ENCODE measurements at places on chromosomes 4 and X.

DNA sequence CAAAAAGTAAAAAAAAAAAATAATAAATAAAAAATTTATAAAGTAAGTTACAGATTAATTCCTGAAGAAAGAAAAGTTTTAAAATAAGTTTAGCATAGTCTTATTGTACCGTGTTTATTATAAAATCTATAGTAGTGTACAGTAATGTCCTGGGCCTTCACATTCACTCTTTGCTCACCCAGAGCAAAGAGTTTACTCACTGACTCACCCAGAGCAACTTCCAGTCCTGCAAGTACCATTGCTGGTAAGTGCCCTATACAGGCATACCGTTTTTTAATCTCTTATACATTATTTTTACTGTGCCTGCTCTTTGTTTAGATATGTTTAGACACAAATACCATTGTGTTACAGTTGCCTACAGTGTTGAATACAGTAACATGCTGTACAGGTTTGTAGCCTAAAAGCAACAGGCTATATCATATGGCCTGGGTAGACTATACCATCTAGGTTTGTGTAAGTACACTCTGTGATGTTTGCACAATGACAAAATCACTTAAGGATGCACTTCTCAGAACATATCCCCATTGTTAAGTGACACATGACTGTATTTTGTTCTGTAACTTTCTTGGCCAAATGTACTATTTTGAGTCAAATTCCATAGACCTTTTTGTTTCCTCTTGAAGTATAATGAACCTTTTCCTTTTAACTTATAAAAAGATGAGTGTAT, 199.0 kb upstream of the NUDT6 start:
- DNase-seq, result no peak

- no peak for DNase-seq
These were observed 50.7 kb downstream of the MAP7D3 start for GRCh38 chrX:136200466-136200865.

DNA sequence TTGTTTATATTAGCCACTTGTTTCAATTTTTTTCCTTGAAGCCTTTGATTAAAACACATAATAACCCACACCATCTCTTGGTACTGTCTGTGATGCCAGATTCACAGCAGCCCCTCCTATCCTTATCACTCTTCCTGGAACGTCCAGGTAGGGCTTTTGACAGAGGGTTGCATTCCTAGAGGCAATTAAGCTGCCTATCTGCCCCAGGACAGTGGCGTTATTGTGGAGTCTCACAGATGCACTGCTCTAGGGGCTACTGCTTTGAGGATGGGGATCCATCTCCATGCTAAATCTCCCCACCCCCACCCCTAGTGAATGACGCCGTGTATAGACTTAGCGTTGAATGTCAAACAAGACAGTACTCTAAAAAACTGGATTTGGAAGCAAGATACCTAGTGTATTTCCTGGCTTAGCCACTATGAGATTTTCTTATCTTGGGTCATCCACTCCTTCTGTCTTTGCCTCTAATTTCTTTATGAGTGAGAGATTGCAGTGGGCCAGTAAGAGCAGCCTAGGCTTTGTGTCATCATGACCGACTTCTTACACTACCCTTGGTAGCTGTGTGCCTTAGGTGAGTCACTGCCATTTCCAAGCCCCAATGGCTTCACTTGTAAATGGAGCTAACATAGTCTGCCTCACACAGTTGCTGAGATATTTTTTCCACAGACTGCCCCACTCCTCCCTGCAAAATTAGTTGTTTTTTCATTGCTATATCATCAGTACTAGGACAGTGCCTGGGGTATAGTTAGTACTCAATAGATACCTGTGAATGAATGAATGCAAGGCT, 90.9 kb downstream of the EGF start:
- no peak for DNase-seq

DNA sequence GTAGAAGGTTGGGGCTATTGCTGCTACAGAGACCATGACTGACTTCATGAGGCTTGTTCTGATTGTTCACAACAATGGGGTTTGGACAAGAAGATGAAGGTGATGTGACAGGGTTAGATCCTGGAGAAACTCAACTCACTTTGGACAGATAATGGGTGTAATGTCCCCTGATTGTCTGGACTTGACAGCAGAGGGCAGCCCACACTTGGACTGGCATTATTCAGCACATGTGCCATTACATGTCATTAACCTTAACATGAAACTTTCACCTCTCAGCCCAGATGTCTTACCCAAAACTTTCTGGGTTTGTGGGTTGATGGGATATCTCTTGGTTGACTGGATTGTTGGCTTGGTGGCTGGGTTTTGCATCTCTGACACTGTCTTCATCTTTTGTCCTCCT, 101.5 kb downstream of the MXRA5 start:
- no peak for DNase-seq

- DNase-seq, result no peak
These were observed 158.1 kb upstream of the MAMLD1 start for GRCh38 chrX:150205011-150205410.

DNA sequence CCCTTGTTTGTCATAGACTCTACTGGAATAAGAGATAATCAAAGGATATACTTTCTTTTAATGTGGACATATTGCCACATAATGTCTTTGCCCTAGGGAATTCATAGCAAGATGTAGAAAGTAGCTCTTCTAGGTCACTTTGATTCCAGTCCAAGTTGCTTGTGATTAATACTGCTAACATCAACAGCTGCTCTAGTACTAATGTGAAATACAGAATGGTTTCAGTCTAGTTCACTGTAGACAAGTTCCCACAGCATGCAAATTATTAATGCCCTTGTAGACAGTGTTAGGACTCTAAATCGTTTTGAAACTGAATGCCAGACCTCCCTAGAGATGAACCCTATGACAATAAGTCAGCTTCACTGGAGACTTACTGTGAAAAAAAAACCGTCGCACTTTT, 494.6 kb upstream of the ATOH1 start:
- no peak for DNase-seq

- DNase-seq, result no peak
These were observed 413.2 kb downstream of the PPARGC1A start for GRCh38 chr4:23476515-23477090.

- no peak for DNase-seq
These were observed 69.8 kb downstream of the MTNR1A start for GRCh38 chr4:186485561-186486062.

DNA sequence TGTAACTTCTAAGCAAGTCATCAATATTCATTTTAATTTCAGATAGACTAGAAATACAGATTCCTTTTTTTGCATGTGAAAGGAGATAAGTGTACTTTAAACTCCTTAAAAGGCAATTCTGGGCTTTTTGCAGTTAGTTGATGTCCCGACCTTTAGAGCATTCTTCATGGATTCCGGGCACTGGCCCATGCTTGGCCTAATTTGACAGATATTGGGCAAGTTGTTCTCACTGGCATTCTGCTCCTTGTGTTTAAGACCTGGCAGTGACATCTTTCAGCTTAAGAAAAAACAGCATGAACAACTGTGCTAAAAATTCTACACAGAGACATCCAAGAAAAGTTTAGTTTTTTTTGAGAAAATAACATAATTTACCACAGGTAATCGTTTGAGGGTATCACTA, 1037.2 kb downstream of the PCDH18 start:
- DNase-seq, result no peak

DNA sequence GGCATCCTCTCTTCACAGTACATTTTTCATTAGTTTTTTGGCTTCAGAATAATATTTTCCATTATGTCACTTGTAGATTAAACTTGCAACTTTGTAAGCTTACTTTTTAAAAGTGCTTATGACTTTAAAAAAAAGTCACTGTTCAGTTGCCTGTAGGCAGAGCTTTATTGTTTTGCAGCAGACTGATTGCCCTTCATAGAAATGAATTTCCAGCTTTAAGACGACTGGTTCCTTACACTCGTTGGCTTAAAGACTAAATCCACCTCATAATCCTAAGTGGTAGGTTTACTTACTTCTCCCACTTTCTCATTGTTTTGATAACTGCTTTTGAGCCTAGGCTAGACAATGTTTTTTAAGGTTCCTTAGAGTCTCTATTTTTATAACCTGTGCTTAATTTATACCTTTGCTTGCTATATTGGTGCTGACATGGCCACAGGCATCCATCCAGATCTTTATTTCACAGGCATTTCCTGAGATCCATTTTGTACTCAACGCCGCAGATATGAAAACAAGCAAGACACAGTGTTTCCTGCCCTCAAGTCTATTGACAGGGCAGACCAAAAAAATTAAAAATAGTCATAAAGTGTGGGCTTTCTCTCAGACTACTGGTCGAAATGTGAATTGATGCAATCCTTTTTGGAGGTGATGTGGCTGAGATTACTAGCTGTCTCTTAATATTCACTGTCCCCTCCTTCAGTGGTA, 12.6 kb upstream of the IL13RA2 start:
- no peak for DNase-seq

- no peak for DNase-seq
These were observed 12.0 kb downstream of the ATP5ME start for GRCh38 chr4:661881-662761.

DNA sequence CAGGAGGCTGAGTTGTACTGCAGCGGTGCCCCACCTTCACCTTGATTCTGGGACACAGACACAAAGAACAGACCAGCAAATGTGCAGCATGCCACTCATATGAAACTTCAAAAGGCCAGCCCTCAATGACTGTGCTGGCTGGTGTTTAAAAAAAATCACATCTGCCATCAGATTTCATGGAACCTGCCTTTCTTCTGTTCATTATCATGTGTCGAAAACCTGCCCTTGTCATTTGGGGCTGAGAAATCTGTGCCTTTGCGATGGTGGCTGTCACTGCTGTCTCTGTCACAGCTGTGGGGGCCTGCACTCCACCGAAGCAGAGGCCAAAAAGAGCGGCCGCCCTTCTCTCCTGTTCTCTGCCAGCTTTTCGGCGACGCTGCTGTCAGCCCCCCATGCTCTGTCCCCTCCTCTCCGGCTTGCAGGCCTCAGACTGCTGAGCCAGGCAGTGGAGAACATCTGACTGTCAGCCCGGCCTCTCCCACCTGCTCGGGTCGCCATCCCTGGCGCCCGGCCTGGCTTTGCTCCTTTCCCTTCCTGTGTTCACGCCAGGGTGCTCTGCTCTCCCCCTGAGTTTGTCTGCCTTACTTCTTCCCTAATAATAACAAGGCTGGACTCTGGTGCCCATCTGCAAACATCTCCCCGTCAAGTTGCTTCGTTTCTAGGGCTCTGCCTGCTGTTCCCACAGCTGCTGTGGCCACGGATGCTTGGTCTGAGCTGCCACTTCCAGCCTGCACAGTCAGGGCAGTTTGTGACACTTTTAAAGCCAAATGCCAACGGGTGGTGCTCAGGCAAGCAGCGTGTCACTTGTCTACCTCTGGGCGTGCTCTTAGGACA, 355.2 kb downstream of the UNC5C start:
- no peak for DNase-seq

DNA sequence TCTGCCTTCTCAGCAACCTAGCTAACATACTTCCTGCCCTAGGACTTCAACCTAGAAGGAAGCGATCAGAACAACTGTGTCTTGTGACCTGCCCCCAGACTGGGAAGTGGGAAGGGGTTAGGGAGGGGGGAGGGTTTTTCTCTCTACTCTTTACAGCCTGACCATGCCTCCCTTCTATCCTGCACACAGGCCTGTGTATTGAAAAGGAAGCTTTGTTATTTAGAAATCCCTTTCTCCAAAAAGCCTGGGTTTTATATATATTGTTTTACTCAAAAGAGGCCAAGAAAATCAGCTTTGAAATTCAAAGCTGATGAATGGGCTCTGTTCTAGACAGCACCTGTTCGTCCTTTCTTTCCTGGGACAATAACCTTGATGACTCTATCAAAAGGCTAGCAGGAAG, 35.2 kb upstream of the SMS start:
- DNase-seq, result no peak

DNA sequence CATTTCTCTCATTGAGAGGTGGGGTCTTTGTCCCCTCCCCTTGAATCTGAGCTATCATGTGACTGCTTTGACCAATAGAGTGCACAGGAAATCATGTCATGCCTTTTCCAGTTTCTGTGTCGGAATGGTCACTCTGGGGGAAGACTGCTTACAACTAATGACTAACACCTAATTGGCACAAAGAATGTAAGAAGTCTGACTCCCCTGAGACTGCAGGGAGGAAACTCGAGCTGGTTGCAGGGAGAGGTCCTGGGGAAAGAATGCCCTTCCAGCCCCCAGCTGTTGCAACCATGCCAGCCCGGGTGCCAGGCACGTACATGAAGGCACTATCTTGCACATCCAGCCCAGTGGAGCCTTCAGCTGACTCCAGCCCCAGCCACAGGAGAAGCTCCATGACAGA, 254.2 kb downstream of the DHX15 start:
- DNase-seq, result no peak

DNA sequence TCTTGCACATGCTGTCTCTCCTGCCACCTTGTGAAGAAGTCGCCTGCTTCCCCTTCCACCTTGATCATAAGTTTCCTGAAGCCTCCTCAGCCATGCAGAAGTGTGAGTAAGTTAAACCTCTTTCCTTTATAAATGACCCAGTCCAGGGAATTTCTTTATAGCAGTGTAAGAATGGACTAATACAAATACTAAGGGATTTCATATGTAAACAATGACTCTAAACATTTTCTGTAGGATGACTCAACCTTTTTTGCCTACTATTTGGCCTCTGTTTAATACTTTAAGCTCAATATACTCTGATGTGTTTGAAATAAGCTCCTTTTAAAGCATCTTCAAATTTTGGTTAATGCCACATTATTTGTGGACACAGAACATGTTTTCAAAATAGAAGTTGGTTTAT, 813.5 kb upstream of the SLIT2 start:
- DNase-seq, result no peak

GRCh38 chrX:23936180-23936579, 28.4 kb downstream of the CXorf58 start:
- DNase-seq, result no peak

DNA sequence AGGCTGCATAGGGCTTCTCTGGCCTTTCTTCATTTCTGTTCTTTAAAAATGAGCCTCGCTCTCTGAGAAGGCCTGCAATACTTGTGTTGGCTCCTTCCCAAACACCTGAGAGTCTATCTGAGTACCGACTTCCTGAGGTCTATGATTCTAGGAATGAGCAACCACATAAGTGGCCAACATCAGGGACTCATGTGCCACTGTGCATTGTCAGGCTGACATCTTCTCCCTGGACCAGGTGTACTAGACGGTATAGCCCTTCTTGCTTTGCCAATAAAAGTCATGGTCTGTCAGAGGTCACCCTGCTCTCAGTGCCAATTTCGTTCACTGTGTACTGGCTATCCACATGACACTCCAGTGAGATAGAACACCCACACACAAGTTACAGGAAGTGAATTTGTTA, 67.4 kb upstream of the EPHA5 start:
- no peak for DNase-seq

DNA sequence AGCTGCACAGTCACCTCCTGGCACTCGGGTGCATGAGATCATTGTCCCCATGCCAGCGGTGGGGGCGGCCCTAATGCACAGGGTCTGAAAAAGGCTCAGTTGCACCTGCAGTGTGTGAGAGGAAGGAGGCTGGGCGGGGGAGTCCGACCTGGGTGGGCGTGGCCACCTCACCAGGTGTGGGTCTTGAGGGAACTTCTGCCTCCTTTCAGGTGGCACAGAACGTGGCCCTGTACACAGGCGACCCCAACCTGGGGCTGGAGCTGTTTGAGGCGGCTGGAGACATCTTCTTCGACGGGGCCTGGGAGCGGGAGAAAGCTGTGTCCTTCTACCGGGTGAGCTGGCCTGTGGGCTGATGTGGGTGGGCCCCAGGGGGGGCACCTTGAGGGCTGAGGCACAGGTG, 34.3 kb upstream of the HTRA3 start:
- DNase-seq, result no peak

- DNase-seq, result no peak
These were observed 63.0 kb downstream of the ARHGAP10 start for GRCh38 chr4:147794787-147795413.

- DNase-seq, result no peak
These were observed 10.4 kb downstream of the HAUS7 start for GRCh38 chrX:153459986-153460385.

GRCh38 chr4:181364504-181364903, 878.7 kb upstream of the TENM3 start:
- DNase-seq, result no peak

GRCh38 chr4:186351668-186352194, 85.7 kb downstream of the F11 start:
- no peak for DNase-seq
